Activated CD4-positive, alpha-beta T cell treated with anti-CD3 and anti-CD28 coated beads for 48 hours (primary cell): ENCODE measurements at places on chromosomes 1 and 21.
A peak's percentile ranks its signal among the peaks of the same experiment; 100 is the strongest.

- peak; percentile 50 for DNase-seq
Observed at GRCh38 chr1:154819628-154820590, 50.2 kb downstream of the KCNN3 start.

DNA sequence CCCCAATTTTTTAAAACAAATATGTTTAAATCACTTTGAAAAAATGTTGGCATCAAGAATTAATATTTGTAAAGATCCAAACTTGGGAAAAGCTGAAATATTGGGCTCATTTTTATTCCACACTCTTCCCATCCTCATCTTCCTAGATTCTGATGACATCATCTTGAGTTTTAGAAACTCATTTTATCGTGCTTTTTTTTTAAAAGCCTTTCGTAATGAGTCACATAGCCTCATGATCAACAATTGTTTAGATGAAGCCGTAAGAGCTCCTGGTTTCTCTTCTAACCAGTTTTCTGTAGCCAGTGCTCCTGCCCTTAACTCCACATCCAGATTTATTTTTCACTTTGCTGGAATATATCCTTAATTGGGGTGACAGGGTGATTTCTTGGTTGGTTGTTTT lies 78.6 kb downstream of the POFUT2 start:
- no peak for DNase-seq

DNA sequence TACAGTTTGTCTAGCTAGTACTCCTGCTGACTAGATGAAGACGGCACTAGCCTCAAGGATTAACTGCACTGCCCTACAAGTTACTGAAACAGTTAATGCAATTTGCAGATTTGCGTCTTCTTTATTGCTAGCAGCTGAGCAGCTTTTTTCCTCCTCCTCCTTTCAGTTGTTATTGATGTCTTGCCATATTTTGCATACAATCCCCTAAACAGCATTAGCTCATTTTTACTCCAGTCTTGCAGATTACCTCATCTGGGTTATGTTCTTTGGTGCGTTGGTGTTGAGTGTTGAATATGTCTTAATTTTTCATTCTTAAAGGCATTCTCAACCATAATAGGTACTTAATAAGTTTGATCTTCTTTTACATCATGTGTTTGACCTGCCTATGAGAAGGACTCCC lies 363.4 kb upstream of the LYPLAL1 start:
- no peak for DNase-seq

- DNase-seq, result no peak
Observed at GRCh38 chr1:5727871-5728643, 264.2 kb downstream of the NPHP4 start.

DNA sequence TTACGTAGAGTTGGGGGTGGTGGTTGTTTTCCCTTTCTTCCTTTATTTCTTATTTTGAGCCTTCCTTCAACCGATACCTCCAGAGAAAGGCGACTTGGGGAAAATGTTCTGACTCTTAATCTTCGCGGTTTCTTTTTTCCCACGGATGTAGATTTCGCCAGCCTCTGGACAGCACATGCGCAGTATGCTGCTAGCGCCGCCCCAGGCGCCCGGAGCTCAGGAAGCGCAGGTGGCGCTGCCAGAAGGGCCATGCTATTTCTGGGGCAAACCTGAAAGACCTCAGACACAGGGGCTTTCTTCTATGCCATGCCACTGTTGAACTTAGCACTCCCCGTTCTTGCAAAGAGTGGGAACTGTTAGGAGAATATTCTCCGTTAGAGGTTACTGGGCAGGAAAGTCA lies 392.1 kb downstream of the KIF26B start:
- peak; percentile 6 for DNase-seq

DNA sequence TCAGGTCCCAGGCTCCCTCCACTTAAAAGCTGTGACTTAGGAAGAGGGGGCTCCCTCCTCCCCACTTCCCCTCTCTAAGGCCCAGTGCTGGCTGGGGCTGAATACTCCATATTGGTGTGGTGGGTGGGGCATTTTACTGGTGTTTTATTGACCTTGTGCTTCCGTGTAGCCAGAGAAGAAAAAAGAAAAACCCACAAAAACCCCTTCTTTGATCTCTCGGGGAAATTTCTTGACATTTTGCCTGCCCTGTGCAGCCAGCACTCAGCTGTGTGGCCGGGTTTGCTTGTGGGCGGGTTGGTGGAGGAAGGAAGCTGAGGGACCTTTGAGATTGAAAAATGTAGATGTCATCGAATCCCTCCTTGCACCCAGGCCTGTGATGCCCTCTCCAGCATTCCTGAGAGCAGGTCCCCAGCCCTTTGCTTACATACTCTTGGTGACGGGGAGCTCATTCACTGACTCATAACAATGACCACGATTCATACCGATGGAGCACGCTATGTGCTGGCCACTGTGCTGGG lies 24.8 kb downstream of the TNFRSF8 start:
- peak; percentile 57 for DNase-seq
